ENCODE measurements at places on chromosomes 7 and 10. TPM values are rescaled to one million over a fixed set of nuclear protein-coding genes. Genes with fewer than 3 reads are reported as not detected.

Gene TCERG1L
- 0.08 TPM for total RNA-seq

GRCh38 chr7:33578166-33578565 is 327.2 kb upstream of the BMPER start:
- DNase-seq: no peak

- no peak for DNase-seq
Measured at GRCh38 chr7:67619175-67619574, 622.5 kb downstream of the TYW1 start.

- DNase-seq: peak; percentile 50
Measured at GRCh38 chr7:134140889-134141867, 14.0 kb downstream of the LRGUK start.

Gene GPR26
- not detected for total RNA-seq

DNA sequence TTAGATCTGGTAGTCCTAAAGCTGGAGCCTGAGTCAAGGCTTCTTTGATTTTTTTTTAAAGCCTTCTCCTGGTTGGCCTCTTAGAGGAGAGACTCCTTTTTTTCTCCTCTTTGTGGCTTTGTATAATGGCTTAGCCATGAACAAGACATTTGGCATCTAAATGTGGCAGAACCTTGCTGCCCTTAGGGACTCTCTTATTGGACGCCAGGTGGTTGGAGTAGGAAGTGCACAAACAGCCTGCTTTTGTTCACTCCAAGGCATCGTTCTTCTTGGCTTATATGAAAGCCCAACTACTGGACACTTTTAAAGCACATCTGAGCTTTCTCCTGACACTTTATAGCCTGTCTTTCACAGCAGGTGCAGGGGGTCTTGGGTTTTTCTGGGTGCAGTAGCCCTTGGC is 25.0 kb downstream of the ZPBP start:
- peak; percentile 6 for DNase-seq

Gene ADRA2A
- total RNA-seq: not detected

DNA sequence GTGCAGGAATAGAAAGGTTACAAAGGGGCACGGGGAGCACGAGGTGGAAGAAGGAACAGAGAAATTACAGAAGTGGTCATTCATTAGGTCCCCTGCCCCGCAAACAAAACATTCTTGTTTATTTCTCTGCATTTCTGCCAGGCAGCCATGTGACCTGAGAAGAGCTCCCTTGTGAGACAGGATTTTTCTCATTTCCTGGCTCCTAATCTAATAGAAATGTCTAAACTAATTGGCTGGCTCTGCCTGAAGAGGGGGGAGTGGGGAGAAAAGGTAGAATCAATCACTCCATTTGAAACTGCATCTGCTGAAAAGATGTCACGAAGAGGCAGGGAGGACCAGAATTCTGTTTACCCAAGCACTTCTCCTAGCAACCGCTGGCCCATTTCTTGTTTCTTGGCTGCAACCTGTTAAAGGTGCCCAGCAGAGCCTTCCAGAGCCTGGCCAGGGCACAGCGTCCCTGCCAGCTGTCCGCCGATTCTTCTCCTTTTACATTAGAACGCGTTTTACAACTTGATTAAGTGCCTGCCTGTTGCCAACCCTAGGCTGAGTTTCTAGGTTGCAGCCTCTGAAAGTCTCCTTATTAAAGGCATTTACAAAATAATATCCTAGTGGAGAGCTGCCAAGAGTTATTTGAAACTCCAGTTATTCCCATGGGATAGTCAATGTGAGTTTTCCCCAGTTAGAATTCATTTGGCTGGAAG is 1227.6 kb downstream of the TYW1 start:
- no peak for DNase-seq

Gene TMEM209
- 47.2 TPM for total RNA-seq

GRCh38 chr10:73923935-73924598 is 13.1 kb downstream of the PLAU start:
- no peak for DNase-seq

DNA sequence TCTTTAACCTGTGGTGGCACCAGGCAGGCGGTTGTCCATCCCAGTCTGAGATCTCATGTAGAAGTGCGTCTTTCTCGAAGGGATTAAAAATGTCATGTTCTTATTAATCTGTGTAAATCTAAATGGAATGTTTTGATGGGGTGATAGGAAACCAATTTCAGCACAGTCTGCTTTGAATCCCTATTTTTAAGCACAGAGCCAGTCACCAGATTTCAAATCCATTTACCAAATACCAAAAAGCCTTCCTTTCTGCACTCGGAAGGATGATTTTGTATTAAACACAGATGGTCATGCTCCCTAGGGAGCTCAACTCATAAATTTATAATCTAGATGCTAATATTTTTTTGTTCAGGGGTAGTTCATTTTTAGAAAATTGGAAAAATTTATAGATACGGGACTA is 160.6 kb upstream of the AOAH start:
- no peak for DNase-seq

Gene EPO
- not detected for total RNA-seq

DNA sequence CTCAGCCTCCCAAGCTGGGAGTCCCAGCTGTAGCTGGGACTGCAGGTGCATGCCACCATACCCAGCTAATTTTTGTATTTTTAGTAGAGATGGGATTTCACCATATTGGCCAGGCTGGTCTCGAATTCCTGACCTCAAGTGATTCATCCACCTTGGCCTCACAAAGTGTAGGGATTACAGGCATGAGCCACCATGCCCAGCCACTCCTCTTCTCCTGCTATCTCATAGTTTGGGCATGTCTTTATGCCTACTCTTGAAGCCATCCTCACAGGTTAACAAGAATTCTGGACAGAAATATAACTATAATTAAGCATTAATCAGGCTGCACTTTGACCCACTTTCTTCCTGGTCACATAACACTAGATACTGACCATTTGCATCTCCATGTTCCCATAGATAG is 28.6 kb upstream of the C10orf67 start:
- no peak for DNase-seq

DNA sequence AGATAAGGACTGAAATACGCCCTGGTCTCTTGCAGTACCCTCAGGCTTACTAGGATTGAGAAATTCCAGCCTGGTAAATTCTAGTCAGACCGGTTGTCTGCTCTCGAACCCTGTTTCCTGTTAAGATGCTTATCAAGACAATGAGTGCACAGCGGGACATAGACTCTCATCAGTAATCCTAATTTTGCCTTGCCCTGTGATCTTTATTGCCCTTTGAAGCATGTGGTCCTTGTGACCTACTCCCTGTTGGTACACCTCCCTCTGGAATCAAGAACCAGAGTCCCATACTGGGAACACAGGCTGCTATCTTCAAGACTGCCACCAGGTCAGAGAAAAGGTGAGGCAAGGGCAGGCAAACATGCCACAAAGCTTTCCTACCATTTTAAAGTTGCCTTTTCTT is 7.2 kb downstream of the C10orf53 start:
- no peak for DNase-seq

DNA sequence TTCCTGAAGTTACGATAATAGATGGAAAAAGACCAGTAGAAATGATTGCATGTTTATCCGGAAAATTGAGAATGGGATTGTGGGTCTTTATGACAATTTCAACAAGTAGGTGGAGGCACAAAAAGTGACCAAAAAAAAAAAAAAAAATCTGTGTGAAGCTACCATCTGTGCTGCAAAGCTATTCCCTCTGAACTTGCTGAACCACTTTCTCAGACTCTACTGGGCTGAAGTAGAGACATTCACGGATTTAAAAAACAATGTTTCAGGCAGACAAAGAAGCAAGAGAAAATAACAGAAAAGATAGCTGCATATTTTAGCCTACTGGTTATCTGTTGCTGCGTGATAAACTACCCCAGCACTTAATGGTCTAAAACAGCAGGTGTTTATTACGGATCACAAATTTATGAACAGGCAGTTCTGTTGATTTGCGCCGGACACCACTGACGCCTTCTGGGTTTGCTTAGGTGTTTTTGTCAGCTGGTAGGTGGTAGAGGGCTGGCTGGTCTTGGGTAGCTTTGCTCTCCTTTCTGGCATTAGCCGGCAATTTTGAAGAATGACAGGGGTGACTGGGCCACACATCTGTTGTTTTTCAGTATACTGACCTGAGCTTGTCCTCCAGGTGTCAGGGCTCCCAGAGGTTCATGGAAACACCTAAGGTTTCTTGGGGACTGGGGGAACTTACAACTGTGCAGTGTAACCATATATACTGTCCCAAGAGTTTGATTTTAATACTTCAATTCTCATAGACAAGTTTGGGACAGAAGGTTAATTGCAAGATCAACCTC is 665.1 kb downstream of the CCSER2 start:
- DNase-seq: no peak

DNA sequence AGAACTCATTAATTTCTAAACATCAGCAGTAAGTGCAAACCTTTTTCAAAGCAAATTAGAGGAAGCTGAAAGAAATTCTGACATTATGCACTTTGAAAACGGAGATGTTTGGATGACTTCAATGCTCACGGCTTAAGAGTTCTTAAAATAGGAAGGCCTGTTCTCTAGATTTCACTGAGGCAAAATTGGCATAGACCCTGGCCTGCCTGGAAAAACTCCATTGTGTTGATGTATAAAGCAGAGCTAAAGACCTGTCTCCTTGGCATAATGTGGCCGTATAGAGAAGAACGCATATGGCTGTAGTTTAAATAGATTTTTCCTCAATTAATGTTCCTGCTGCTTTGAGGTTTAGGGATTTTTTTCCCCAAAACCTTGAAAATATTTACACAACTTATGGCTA is 24.5 kb upstream of the AGMO start:
- DNase-seq: no peak

DNA sequence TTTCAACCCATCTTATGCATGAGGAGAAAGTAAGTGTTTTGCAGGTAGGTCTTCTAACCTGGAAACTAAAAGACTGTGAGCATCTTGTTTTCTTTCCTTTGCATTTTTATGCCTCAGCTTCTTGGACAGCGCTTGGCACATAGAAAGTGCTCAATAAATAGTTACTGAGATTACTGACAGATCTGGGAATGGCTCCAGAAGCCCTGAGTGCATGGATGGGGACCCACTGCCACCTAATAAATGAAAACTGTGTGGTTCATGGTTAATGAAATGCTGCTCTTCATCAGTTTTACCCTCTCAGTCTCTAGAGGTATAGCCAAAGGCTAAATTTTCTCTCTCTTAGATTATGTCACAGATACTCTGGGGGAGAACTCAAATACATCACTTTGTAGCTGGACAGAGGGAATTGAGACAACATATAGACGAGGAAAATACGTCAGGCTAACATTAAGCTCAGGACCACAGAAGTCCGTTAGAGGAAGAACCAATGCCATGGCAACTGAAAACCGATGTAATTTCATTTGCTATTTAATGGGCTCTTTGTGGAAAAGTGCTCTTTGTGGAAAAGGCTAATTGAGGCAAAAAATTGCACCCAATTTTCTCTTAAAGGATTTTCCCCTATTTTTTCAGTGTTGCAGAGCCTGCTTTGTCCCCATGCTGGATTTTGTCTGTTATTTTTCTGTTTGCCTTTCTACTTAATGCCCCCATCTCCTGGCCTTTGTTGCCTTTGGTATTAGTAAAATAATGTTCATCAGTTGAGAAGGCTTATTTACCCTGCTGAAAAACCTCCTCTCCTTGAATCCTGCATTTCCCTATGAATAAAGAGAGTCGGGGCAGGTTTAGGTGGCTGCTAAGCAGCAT is 17.8 kb downstream of the ASB4 start:
- DNase-seq: no peak

DNA sequence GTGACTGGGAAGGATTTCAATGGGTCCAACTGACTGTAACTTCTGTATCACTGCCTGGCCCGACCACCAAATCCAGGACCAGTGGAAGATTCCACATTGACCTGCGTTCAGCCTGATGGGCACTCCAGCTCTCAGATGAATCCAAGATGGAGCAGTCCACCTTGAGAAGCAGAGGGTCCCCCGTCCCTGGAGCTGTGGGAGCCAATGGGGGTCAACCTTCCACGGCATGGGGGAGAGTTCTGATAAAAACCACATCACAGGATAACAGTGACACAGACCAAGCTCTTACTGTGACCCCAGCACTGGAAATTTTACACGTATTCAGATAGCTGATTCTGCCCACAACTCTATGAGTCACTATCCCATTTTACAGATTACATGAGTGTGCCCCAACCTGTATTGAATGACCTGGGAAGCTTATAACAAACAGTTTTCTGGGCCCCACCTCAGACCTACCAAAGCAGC is 11.2 kb downstream of the ZCCHC24 start:
- DNase-seq: peak; percentile 55

Gene TMEM236
- total RNA-seq: 0.04 TPM

DNA sequence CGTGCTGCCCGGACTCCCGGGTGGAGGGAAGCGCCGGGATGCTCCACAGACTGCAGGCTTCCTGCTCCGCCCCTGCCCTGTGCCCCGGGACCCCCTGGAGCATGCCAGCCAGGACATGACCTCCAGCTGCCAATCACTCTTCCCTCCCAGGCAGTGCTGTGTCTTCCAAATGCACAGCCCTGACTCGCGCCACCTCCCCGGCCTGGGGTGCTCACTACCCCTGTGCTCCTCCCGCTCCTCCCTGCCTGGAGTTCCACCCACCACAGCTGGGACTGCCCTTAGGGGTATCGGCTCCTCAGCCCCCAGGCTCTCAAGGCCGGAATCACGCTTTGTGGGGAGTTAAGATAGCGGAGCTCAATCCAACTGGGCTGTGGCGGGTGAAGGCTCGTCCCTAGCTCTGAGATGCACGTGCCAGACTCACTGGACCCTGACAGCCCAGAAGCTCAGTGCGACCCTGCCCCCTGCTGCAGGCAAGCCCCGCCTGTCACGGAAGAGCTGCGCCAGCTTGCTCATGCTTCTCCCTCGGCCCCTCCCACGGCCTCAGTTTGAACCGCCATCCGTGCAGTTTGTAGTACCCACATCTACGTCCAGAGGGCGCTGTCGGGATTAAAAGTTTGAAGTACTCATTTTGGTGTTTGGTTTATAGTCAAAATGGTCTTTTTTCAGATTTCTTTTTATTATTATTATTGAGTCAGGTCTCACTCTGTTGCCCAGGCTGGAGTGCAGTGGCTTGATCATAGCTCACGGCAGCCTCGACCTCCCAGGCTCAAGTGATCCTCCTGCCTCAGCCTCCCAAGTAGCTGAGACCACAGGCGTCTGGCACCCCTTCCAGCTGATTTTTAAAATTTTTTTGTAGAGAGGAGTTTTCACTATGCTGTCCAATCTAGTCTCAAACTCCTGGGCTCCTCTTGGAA is 142.5 kb upstream of the TCERG1L start:
- peak; percentile 63 for DNase-seq

DNA sequence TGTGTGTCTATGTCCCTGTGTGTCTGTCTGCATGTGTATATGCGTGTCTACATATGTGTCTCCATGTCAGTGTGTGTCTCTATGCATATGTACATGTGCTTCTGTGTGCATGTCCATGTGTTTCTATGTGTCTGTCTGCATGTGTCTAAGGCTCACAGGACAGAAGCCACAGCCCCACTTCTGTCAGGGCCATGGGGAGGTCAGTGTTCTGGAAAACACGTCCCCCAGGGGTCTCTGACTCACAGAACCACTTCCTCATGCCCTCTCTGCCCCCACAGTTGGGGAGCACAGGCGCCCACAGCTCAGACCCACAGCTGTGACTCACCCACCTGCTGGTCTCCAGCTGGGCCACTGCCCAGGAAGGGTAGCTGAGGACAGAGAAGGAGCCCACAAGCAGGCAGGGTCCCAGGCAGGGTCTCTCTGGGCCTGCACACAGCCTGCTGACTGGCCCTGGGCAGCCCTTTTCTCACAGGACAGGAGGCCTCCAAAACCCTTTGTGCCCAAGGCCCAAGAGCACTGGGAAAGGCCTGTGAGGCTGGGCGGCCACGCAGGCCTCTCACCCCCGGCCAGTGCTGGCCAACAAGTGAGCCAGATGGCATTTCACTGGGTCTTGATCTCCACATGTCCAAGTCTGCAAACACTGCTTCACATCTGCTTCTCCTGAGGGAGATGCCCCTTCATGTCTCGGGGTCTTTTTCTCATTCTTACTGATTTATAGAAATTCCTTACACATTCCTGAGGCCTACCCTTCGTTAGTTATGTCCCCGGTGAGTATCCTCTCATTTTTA is 102.9 kb upstream of the FAM20C start:
- peak; percentile 36 for DNase-seq

Measured in activated naive CD8-positive, alpha-beta T cell treated with anti-CD3 and anti-CD28 coated beads for 36 hours (primary cell).